ENCODE measurements at places on chromosomes 2 and 18.

GRCh38 chr18:56541793-56542192, 96.6 kb downstream of the TXNL1 start:
- DNase-seq = no peak

DNA sequence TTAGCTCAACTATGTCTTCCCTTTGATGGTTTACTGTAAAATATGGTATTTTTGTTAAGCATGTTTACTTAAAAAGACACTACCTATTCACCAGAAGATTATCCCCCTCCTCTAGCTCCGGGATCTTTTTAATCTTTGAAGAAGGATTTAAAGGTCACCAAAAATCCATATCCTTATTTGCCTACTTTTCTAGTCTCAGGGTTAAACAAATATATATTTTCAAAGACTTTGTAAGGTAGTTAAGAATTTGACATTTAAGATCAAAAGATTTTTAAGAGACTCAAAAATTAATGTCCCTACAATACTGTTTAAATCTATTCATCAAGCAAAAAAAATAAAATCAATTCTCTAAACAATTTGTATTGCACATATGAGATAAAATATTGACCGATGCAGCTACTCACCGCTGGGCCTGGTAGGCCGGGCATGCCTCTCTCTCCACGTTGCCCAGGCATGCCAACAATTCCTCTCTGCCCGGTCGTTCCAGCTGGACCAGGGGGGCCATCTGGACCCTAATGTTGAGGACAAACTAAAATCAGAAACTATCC, 76.1 kb downstream of the COL3A1 start:
- no peak for DNase-seq

- DNase-seq = no peak
These were observed 59.1 kb upstream of the PGAP1 start for GRCh38 chr2:196985511-196986183.

DNA sequence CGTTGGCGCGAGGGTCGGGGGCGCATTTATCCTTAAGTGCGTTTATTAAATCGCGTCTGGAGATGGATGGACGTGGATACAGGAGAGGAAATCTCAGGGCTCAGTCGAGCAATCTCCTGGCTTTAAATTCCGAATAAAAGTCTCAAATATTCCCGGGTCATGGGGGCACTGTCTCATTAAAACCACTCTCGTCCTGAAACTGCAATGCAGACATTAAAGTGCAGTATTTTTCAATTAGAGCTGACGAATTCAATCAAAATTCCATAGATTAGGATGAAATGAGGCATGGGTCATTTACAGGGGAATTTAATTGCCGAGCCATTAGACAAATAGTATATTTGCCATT, 10.7 kb upstream of the GBX2 start:
- DNase-seq = no peak

GRCh38 chr2:86747711-86748639, 27.9 kb downstream of the RMND5A start:
- DNase-seq = no peak

DNA sequence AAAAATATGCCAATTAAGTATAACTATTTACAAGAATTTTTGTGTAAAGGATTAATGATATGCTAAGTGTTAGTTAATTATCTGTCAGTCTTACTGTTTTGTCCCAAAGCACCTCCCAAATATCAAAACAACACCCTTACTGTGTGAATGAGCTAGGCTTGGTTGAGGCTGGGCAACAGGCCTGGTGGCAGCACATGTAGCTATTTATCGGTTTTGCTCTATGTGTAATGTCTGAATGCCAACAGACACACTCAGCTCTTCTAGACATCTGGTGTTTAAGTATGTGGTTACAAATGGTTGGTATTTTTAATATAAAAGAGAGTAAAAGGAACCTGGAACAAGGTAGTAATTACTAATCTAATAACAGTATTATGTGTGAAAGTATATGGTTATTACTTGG, 175.3 kb downstream of the RAB3GAP1 start:
- no peak for DNase-seq

- peak; percentile 31 for DNase-seq
These were observed 10.8 kb downstream of the FOSL2 start for GRCh38 chr2:28403370-28403956.

- DNase-seq = peak; percentile 83
These were observed 53.8 kb upstream of the RBM44 start for GRCh38 chr2:237744613-237745249.

- no peak for DNase-seq
These were observed 793.0 kb upstream of the ACVR2A start for GRCh38 chr2:147051814-147052213.

- no peak for DNase-seq
These were observed 532.7 kb upstream of the FSHR start for GRCh38 chr2:49686897-49687442.

- no peak for DNase-seq
These were observed 31.0 kb upstream of the TNS1 start for GRCh38 chr2:218033590-218034496.

GRCh38 chr18:58866066-58866772, 1.5 kb downstream of the ZNF532 start:
- no peak for DNase-seq

- DNase-seq = peak; percentile 29
These were observed at the start of gene BARD1 for GRCh38 chr2:214808981-214809750. Gene BARD1, minus strand, starts transcription at chr2:214809683. Its CDS starts 114 bp downstream, at chr2:214809569.

- DNase-seq = no peak
These were observed 44.0 kb downstream of the ITGB1BP1 start for GRCh38 chr2:9379391-9379755.

DNA sequence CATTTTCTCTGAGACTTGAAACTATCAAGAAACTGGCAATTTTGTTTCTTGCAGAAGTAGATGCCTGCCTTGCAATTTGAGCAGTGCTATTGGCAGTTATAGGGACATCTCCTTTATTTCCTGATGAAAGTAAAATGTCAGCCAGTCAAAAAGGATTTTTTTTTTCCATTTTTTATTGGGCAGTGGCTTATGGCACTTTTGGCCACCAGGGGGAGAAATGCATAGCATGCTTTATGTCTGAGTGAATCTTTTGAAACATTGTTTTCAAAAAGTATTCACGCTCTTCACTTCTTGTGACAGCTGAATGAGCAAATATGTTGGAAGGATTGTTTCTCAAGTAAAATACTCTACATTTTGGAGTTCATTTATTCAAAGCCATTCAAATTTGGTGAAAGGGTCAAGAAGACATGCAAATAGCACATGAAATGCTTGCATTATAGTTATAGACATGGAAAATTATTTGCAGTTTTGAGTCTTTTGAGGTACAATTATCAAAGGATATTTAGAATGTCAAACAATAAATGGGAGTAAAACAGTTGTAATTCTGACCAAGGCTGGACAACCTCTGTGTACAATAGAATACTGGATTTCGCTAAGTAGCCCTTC, 491.0 kb downstream of the CDH2 start:
- peak; percentile 28 for DNase-seq

DNA sequence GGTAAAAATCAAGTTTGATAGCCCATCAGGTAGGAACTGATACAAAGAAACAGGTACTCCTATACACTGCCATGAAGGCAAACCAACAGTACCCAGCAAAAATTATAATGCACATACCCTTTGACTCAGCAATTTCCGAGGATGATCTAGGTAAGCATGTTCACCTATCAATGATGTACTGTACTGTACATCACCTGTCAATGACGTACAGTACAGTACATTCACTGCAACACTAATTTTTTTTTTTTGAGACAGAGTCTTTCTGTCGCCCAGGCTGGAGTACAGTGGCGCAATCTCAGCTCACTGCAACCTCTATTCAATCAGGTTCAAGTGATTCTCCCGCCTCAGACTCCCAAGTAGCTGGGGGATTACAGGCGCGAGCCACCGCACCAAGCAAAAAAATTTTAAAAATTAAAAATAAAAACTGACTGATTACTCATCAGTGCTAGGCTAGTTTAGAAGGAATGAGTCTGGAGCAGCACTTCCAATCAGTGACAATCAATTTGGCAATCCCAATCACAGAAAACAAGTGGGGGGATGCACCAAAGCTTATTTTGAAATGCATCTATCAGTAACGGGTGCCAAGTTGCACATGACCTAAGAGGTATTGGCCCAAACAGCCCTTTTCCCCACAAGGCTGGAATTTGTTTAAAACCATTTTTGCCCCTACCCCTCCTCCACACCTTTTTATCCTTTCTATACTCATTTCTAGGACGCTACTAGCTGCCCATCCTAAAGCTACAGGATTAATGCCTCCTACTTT, 8.2 kb downstream of the SRSF7 start:
- no peak for DNase-seq

DNA sequence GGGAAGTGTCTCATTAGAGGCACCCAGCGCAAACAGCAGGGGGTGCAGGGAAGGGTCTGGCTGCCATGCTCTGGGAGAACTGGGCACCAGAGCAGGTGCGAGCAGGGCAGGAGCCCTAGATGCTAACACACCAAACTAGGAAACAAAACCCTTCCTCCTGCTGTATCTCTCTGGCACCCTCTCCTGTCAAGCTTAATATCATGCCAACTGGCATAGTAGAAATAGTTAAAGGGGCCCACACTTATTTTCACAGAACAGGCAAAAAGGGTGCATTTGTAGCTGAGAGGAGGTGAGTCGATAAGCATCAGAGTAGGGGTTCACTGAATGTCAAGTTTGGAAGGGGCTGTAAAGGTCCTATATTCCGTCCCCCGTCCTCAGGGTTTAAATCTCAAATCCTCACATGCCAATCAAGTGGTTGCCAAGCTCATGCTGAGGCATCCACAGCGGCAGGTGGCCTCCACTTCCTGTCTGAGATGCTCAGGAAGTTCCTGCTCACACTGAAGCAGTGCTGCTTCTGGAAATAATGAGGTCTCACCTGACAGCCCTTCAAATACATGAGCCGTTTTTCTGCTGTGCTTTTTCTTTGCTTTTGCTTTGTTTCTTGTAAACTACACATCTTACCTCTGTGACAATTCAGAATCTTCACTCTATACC, 14.9 kb upstream of the ACKR3 start:
- DNase-seq = no peak

DNA sequence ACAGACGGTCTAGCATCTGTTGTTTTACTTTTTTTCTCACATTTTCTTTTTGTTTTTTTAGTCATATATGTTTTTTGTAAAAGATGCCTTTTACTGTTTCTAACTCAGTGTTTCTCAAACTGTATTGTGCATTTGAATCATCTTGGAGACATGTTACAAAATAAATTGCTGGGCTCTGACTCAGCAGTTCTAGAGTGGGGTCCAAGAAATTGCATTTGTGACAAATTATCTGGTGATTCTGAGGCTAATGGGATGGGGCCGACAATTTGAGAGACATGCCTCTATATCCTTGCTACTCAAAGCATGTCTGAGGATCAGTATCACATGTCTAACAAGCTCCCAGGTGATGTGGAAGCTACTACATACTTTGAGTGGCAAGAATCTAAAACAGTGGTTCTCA, 478.8 kb downstream of the PLCL1 start:
- DNase-seq = no peak

DNA sequence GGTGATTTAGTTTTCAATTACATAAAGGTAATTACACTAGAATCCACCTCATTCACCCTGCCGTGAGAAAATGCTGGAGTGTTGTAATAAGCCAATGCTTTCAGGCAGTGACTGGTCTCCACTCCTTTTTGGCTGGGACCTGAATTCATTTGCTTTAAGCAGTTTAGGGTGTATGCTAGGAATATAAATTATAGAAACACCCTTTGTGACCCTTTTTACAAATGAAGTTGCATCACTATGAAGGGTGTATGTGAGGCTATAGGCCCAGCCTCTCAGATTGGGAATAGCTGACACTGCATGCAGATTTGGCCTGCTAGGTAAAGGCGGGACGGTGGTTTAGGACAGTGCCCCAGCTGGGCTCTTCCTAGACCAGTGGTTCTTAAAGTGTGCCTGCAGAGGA, 50.8 kb upstream of the NFE2L2 start:
- DNase-seq = no peak

DNA sequence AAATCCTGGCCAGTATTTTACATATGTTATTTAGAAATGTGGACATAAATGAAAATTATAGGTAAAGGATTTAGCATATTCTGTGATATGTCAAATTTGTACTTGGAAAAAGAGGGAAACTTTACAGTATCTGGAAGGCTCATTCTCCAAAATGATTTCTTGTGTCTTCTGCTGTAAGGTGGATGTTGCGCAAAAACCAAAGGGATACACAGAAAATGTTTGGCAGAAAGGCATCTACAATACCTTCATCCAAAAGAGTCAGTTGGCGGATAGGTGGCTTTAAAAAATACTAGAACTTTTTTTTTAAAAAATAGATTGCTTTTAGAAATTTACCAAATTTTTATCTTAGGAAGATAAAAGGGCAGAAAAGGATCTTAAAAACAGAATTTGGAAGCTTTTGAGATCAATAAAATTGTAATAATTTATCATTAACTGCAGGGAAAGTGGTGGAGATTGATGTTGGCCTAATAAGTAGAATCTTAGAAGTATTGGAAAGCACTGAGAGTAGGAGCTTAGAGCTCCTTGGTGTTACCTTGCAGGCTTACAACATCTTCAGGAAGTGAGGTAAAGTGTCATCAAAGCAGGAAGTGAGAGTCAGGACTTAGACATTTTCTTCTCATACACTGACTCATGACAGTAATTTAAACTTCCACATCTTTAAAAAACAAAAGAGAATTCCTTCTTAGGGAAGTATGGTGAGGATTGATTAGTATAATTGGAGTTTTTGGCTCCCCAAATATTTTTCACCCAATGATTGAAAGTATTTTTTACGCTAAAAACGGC, 2.1 kb downstream of the NABP1 start:
- no peak for DNase-seq

- DNase-seq = no peak
These were observed 893.2 kb upstream of the CRIM1 start for GRCh38 chr2:35462226-35462998.

GRCh38 chr2:50116096-50117010, 915.6 kb downstream of the NRXN1 start:
- DNase-seq = no peak

DNA sequence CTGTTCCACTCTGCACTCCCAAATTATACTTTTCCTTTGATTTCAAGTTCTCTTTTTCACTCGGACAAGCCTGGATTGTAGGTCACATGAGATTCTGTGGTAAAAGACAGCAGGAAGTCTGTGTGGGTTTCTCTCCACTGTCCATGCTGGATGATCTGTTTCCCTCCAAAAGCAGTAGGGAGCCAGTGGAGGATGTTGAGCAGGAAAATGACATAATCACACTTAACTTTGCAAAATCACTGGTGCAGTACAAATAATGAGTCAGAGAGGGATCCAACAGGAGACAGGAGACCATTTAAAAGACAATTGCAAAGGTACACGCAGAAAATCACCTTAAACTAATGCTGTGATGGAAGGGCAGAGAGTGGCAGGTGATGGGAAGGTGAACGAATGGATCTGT, 301.3 kb downstream of the ZNF407 start:
- DNase-seq = no peak

DNA sequence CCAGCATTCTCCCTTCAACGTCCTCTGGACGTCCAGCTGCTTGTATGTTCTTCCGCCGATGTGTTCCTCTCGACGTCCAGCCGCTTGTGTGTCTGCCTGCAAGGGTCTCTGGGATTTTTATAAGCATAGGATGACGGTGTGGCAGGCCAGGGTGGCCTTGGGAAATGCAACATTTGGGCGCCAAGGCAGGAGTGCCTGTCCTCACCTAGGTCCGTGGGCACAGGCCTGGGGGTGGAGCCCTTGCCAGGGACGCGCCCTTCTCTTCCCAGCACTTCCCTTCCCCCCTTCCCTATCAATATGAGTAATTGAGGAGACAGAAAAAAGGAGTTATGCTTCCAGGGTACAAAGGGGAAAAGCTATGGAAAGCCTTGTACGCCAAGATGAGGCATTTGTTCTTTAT, 6.4 kb downstream of the NLRC4 start:
- DNase-seq = no peak

GRCh38 chr18:34221971-34222306, 2.8 kb downstream of the NOL4 start:
- no peak for DNase-seq
